ENCODE measurements at places on chromosomes 1 and 21. TPM values are rescaled to one million over a fixed set of nuclear protein-coding genes. Genes with fewer than 3 reads are reported as not detected.

The ITSN1 gene
- 77.8 TPM for total RNA-seq

The FAM72B gene
- total RNA-seq: 1.7 TPM

The NTRK1 gene
- total RNA-seq: not detected

DNA sequence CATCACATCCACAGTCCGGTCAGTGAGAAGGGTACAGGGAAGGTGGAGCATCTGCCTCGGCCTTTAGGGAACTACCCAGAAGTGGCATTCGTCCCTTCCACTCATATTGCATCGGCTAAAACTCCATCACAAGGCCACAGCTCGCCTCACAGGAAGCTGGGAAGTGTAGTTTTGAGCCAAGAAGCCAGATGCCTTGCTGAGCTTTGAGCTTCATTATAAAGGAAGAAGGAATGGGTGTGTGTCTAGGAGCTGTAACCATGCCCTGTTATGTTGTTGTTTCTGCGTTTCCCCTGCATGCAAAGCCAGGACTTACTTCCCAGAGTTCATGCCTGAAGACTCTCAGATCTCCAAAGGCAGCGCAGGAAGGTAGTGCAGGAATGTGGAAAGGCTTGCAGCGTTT is 61.1 kb downstream of the OPTC start:
- DNase-seq: no peak

DNA sequence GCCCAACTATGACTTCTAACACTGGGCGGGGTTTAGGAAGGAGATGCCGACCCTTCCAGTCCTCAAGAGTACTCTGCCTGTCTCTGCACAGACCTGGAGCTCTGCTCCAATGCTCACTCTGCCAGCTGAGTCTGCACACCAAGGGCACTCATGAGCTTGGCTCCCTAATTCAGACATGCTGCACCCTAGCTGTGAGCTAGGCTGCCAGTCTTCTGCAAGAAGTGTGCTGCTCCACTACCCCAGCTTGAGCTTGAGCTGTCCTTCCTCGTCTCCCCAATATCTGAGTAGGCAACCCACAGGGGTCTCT is 13.2 kb downstream of the TP53BP2 start:
- no peak for DNase-seq
